ENCODE measurements at places on chromosomes 12 and 14. TPM values are rescaled to one million over a fixed set of nuclear protein-coding genes. Genes with fewer than 3 reads are reported as not detected.

Gene KRT2
- not detected for total RNA-seq

Gene MSI1
- 9.7 TPM for total RNA-seq

Gene REM2
- 0.19 TPM for total RNA-seq

Gene KRT83
- not detected for total RNA-seq

Gene PLD4
- total RNA-seq, result 0.51 TPM

GRCh38 chr12:95678684-95679083 is 111.9 kb downstream of the NTN4 start:
- no peak for DNase-seq

GRCh38 chr12:106245767-106246166 is 2.1 kb downstream of the CKAP4 start:
- no peak for DNase-seq

DNA sequence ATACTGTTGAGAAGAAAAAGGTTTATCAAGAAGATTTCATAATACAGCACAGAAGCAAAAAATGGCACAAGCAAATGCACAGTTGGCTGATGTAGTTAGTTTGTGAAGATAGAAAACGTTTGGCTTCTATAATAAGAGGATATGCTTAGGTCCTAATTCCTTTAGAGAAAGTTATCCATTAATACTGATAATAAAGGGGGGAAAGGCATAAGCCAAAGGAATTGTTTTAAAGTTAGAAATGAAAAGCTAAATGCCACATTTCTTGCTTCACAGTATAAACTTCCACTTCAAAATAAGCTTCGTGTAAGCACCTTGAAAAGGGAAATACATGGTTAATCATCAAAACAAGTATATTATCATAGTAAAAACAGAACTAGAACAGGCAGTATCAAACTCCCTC is 12.4 kb downstream of the LMO3 start:
- no peak for DNase-seq

- DNase-seq, result no peak
Observed at GRCh38 chr14:77311217-77311616, 9.5 kb downstream of the POMT2 start.

GRCh38 chr14:56145965-56146364 is 27.8 kb downstream of the PELI2 start:
- no peak for DNase-seq

DNA sequence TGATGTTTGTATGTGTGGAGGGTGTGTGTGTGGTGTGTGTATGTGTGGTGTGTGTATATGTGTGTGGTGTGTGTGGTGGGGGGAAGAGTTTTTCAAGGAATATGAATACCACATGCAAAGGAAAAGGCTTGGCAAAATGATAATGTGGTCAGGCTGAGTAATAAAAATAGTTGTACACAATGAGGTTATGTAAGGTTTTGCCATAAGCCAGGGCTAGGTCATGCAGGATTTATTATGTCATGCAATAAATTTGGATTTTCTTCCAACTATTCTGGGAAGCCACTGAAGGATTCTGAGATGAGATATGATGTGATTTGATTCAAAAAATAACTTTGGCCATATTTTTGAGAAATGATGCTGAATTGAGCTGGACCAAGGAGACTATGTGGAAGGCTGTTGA is 1191.6 kb upstream of the SEL1L start:
- no peak for DNase-seq

Measured in cardiac septum (tissue), 1 donor.